Activated CD4-positive, alpha-beta T cell treated with anti-CD3 and anti-CD28 coated beads, Interleukin-2, amount 50 U/mL, for 24 hours (primary cell): ENCODE measurements at places on chromosomes 7 and 10.

GRCh38 chr7:6286486-6286885 is 14.1 kb upstream of the CYTH3 start:
- DNase-seq, result no peak

GRCh38 chr10:5155951-5156350 is 29.0 kb downstream of the AKR1C8 start:
- DNase-seq, result no peak

GRCh38 chr10:81135851-81136250 is 598.1 kb downstream of the SH2D4B start:
- no peak for DNase-seq

- no peak for DNase-seq
Observed at GRCh38 chr7:30453921-30454320, 24.7 kb downstream of the NOD1 start.

GRCh38 chr7:30232391-30232790 is 52.0 kb upstream of the ZNRF2 start:
- DNase-seq, result no peak

DNA sequence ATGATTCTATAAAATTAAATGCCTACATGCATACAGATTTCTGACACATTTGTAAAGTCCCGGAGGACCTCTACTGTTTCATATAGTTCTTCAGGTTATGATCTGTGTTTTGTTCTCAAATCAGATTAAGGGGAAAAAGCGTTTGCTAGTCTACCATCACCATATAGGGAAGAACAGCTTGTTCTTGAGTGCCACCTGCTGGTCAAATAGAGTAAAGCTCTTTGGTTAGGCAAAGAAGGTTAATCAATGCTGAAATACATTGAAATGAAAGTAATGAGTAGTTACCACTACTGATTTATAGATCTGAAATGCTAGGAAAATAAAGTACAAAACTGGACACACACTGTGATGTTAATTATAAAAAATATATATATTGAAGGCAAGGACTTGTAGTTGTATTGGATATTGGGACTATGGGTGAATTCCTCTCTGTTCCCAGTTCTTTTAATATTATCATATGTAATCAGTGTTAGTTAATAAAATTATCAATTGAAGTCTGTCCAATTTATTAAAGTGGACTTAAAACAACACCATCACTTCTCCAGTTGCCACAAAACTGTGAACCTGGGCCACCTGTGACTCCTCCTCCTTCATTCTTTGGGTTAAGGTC is 72.6 kb upstream of the PDLIM1 start:
- DNase-seq, result peak; percentile 50

DNA sequence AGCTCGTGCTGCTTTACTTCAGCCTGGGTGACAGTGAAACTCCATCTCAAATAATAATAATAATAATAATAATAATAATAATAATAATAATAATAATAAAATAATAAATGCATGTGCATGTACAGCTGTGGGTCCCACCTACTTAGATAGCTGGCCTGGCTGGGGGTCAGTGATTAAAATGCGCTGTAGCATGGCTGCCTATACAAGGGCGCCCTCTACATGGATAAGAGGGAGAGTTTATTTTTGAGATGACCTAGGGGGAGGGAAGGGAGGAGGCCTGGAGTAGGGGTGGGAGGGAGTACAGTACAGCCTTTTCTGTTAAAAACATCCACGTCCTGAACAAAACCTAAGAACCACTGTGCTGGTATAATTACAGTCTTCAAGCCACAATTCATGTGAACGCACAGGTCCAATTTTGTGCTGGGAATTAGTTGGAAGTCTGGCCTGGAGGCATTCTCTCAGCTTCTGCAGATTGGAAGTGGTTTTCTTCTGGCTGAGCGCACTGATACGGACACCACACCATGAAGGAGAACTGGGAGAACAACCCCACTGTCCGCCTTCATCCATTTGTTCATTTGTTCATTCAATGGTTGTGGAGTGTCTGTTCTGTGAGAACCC is 146.5 kb downstream of the TMEM178B start:
- DNase-seq, result no peak

- no peak for DNase-seq
Observed at GRCh38 chr10:132064082-132064755, 1.5 kb upstream of the JAKMIP3 start.

DNA sequence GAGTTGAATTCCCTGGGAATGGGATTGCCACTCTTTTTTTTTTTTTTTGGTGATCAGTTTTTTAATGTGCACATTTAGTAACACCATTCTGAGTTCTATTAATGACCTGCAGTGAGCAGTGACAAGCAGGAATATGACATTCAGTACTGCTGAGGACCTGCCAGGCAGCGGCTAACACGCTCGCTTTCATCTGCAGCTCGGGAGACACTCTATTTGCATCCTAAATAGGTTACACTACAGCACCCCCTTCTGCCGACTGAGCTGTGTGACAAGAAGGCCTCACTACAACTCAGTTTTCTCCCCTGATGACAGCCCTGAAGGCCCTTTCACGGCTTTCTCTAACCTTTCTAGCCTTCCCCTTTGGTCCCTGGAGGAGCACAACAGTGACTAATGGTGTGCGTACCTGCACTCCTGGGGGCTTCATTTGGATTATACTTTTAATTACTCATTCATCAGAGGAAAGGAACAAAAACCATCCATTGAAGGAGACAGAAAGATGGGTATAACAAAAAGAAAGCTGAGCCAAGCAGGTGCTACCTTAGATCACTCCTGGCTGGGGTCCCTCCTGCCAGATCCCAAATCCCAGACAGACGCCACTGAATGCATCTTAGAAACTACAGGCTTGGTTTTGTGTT is 872.4 kb downstream of the LRMDA start:
- DNase-seq, result no peak

GRCh38 chr10:48232717-48233447 is 41.6 kb downstream of the FRMPD2 start:
- no peak for DNase-seq

- DNase-seq, result no peak
Observed at GRCh38 chr7:69018200-69018599, 580.1 kb upstream of the AUTS2 start.

GRCh38 chr10:130138479-130138866 is 2.3 kb downstream of the GLRX3 start:
- DNase-seq, result no peak

DNA sequence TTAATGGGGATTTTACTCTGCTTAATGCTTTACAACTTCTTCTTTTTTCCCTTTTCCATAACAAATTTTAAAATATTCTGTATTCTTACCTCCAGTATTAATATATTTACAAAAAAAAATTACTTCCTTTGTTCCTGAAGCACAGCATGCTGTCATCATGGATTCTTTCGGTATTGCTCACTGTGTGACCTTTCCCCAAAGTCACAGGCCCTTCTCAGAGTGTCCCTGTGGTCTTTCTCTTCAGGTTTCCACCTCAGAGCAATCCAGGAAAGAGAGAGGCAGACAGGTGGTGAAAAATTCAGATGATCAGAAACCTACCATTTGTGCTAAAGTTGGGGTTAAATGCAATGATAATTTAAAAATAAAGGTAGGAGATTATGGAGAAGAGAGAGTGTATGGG is 13.0 kb downstream of the AOAH start:
- no peak for DNase-seq

GRCh38 chr10:133365461-133366129 is 7.6 kb downstream of the ECHS1 start:
- no peak for DNase-seq

GRCh38 chr10:86293396-86293791 is 73.2 kb downstream of the GRID1 start:
- no peak for DNase-seq

DNA sequence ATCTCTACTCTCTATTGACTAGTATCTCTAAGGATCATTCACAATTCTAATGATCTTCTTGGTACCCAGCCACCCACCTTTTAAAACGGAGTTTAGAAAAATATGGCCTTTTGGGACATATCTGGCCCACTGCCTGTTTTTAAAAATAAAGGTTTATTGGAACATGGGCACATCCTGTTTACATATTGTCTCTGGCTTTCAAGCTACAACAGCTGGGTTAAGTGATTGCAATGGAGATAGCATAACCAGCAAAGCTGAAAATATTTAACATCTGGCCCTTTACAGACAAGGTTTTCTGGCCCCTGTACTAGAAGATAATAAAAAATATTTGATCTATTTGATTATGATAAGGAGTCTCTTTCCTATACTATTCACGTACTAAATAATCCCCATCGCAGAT is 232.4 kb upstream of the RHOBTB1 start:
- no peak for DNase-seq

DNA sequence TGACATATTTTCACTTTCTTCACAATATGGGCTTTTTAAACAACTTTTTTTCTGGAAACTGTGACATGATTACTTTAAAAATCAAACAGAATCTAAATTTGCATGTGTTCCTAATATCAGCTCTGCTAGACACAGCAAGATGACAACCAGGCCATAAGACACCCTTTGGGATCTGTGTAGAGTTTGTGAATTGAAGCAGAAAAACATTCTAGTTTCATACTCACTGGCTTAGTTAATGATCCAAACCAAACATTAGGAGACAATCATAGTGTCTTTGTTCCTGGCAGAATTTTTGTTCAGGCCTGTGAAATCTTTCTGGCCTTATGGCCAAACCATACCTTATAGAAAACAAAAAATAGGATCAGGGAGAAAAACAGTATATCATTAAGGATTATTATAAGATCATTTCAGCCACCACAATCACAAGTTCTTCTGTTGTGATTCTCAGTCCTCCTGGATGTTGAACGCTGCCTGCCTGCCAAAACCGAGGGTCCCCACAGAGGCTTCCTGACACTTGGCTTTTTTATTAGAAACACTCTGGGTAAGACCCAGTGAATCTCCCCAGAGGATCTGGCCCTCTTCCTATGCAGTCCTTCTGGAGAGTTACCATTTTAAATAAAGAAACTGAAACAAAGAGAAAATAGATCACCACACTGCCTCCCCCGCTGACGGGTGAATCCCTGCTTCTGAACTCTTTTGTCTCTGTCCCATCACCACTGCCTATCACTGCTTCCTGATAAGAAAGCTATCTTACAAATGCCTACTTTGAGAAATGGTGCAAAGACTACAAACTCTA is 79.2 kb upstream of the PPP1R3C start:
- DNase-seq, result no peak

GRCh38 chr7:116071629-116072028 is 41.1 kb upstream of the TFEC start:
- DNase-seq, result no peak

DNA sequence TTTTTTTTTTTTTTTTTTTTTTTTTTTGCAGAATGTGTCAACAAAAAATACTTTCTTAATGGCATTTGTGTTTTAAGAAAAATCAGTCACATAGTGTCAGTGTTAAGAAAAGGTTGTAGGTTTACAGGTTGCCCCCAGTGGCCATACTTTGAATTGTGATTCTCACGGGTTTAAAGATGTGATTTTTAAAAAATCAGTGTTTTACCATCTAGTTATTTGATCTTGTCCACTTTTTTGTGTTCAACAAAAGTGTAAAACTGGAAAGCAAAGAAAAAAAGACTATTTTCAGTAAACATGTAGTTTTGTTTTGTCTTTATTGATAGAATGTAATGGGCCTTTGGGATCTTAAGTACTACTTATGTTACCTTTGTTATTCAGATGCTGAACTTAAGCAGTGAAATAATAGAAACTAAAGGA is 25.7 kb downstream of the SUV39H2 start:
- no peak for DNase-seq

- no peak for DNase-seq
Observed at GRCh38 chr7:91945476-91945875, 4.8 kb downstream of the AKAP9 start.

- DNase-seq, result no peak
Observed at GRCh38 chr10:124939290-124939689, 2.6 kb upstream of the ZRANB1 start.

DNA sequence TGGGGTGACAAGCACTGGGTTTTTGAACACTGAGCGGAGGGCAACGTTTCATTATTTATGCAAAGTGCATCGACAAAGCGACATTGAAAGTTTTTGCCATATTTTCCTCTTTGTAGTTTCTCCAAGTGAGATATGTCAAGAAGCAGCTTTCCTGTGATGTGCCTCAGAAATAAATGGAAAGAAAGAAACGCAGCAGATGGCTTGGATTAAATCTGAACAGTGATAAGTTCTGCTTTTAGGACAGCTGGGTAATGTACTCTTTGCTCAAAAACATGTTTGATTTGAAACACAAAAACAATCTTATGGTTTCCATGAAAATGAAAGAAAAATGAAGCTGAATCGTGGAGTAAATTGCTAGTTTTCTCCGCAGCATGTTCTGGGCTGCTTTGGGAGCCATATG is 166.3 kb downstream of the PTPRN2 start:
- no peak for DNase-seq

DNA sequence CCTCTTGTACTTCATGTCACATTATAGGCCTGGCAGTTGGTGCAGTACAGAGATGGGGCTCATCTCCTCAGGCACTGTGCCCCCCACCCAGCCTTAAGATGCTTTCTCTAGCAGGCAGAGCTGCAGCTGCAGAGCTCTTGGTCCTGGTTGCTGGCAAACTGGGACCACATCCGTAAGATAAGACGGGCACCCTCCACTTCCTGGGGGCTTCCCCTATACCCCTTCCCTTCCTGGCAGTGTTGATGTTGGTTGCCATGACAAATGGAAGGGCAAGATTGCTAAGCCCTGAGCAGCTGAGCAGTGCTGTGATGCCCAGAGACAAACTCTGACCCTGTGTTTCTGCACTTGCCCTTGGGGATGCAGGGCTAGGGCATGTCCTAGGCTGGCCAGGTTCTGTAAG is 103.4 kb upstream of the ANLN start:
- DNase-seq, result no peak

- DNase-seq, result no peak
Observed at GRCh38 chr7:112157072-112157471, 49.1 kb downstream of the DOCK4 start.

GRCh38 chr7:132419542-132419941 is 156.7 kb downstream of the PLXNA4 start:
- no peak for DNase-seq

- DNase-seq, result no peak
Observed at GRCh38 chr10:128277267-128277840, 151.1 kb upstream of the MKI67 start.

DNA sequence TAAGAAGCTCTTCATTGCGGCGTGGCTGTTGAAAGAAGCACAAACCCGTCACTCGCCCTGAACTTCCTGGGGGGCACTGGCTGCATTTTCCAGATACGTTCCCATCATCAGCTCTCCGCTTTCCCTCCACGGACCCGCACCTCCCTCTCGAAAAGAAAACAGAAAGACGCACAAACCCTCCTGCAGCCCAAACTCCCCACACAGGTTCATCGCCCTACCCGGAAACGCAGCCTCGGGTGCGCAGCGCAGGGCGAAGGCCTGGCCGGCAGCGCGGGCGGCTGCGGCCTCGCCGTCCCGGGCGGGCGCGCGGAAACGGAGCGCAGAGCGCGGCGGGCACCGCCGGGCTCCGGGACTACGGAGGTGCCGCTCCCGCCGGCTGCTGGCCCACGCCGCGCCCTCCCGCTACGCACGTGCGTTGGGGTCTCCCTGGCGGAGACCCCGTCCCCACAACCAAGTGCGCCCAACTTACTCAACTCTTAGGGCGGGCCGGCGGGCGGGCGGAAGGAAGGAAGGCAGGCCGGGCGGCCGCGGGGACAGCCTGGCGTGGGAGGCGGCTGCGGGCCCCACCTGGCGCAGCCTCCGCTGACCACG is 822 bp downstream of the ZNF800 start:
- peak; percentile 33 for DNase-seq
